ENCODE measurements at places on chromosomes 12 and 14.

DNA sequence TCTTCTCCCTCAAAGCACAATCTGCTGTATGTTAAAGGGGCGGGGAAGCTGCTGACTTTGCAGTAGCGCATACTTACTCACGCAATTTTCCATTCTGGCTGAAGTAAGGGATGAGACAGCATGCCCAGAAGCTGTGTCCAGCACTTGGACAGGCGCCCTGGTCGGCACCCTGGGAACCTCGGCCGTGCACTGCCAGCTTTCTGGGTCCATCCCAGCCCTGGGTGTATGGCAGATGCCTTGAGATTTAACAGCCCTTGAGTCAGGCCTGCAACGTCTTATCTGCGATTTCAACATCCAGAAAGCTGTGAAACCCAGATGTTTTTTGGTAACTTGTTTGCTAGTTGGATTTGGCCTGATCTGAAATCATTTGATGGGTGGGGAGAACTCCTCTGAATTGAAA, 16.1 kb downstream of the EML1 start:
- DNase-seq, result no peak

GRCh38 chr14:72901361-72901760, 7.5 kb upstream of the DPF3 start:
- no peak for DNase-seq

DNA sequence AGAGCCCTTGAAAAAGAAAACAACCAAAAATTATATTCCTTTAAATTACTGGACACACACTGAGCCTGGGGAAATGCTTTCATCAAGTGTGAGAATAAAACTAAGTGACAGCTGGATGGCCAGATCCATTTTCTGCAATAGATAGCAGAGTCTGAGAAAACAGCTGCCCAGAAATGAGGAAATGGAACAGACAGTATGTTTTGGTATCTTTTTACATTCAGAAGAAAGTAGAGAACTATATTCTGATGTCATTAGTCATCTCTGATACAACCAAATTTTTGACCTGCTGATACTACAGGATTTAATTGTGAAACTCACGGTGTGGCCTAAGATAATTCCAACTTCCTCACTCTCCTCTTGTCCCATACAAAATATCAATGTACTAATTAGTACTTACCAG, 78.2 kb downstream of the HMGA2 start:
- DNase-seq, result no peak

DNA sequence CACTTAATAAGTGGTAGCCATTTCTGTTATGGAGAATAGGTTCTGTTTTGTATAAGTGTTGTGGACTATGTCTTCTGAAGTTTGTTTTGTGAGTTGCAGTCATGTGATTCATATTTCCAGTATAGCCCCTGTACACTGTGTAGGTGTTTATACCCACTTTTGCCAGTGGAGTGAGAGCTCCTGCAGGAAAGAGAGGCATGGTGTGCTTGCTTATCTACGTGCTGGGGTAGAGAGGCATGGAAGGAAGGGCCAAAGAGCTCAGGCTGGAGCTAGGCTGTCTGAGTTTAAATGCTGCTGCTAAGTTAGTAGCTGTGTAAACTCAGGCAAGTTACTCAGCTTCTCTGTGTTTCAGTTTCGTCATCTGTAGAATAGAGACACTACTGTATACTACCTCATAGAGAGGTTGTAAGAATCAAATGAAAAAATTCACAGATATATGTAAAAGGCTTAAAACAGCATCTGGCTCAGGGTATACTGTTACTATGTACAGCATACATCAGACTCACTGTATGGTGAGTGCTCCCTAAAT, 88.2 kb upstream of the SLC38A2 start:
- DNase-seq, result no peak

GRCh38 chr14:104422837-104423681, 156.5 kb upstream of the C14orf180 start:
- no peak for DNase-seq

- DNase-seq, result peak; percentile 59
Observed at GRCh38 chr12:176321-177181, 37.4 kb downstream of the SLC6A12 start.

DNA sequence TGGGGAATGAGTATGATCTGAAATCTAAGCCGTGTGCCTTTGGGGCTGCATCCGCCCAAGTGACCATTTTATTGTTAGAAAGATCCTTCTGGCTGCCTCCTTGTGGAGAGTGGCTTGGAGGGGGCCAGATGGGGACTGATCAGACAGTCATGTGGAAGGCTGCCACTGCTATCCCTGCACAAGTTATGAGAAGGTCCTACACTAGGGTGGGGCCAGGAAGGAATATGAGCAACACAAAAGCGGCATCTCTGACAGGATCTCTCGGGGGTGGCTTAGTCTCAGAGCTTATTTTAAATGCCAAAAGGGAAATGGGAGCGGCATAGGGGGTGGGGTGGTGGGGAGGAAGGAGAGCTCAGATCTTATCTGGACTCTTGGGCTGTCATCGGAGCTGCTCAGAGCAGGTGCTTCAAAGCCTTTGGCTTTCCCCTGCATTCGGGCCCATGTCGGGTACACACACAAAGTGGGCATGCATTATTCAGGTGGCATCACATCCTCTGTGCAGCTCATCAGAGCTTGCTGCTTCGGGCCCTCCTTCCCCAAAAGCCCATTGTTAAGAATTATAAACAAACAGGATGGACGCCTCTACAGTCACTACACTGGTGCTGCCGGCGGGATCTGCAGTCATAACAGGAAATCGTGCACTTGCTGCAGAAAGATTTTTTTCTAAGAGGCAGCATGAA, 805.4 kb downstream of the VRK1 start:
- DNase-seq, result no peak

All from putamen (tissue), 1 donor.